H1 (cell line): ENCODE measurements at places on chromosomes 3 and 15. TPM values are rescaled to one million over a fixed set of nuclear protein-coding genes. Genes with fewer than 3 reads are reported as not detected.

DNA sequence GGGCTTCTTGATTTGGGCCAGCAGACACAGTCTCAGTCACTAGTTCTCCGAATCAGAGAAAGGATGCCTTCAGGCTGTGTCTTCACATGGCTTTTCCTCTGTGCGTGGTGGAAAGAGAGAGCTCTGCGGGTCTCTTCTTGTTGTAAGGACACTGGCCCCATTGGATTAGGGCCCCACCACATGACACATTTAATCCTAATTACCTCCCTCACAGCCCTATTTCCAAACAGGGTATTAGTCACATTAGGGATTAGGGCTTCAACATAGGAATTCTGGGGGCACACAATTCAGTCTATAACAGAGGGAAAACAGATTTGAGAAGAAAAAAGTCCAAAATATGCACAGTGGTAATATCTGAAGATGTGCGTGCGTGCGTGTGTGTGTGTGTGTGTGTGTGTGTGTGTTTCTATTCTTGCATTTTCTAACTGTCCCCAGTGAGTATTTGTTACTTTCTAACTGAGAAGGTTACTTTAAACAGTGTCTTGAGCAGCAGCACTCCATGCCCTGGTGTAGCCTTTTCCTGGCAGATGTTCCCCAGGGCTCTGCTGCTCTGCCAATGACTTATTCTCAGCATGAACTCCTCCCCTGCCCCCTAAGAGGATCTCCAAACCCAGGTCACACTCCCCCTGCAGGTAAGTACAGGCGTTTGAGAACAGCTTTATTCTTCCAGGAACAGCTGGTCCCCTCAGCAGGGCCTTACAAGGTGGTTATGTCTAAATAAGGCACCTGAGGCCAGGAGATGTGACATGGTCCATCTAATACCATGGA, 72.9 kb downstream of the RPL39L start:
- peak; percentile 64 for DNase-seq

GRCh38 chr3:123271466-123272159, 69.9 kb downstream of the SEC22A start:
- no peak for DNase-seq

DNA sequence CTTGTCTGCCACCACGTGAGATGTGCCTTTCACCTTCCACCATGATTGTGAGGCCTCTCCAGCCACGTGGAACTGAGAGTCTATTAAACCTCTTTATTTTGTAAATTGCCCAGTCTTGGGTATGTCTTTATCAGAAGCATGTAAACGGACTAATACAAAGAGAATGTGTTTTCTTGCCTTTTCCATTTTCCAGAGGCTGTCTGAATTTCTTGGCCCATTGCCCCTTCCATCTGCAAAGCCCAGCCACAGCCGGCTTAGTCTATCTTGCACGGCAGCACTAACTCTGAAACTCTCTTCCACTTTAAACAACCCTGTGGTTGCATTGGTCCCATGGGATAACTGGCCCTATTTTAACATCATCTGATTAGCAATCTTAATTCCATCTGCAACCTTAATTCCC, 215.3 kb downstream of the LRTM1 start:
- no peak for DNase-seq

- DNase-seq = no peak
These were observed 12.6 kb downstream of the FAM107A start for GRCh38 chr3:58564456-58565160.

- DNase-seq = no peak
These were observed 5.7 kb upstream of the DYNLT2B start for GRCh38 chr3:196323691-196324090.

DNA sequence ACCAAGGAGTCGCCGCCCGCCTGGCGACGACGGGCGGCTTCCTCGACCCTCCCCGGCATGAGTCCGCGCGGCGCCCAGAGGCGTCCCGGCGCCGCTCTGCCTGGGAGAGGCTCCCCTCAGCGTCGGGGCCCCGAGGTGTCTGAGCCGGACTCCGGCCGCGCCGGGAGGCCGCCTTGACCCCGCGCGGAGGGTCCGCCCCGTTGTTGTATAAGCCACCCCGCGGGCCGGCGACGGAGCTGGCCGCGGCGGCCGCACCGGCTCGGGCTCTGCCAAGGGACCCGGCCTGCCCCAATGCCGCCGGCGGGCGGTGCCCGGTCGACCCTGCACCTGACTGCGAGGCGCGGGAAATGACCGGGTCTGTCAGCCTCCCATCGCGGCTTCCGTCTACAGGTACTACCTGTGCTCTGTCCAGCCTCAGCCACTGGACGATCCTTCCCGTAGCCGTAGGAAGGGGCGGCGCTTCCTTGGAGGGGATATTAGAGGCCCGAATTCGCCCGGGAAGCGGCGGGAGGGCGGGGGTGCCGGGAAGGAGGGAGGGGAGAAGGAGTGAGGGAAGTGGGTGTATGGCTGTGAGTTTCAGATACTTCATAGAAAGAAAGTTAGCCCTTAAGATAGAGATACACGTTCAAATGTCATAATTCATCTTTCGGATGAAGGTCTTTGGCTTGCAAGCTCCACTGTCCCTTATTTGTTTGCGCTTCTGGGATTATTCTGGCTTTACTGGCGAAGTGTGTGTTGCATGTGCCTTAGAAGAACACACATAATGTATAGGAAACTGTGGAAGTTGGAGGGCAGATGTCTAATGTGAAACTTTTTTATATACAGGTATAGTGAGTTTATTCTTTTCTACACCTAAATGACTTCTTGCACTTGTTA, 620 bp downstream of the ABHD5 start:
- DNase-seq = peak; percentile 83

DNA sequence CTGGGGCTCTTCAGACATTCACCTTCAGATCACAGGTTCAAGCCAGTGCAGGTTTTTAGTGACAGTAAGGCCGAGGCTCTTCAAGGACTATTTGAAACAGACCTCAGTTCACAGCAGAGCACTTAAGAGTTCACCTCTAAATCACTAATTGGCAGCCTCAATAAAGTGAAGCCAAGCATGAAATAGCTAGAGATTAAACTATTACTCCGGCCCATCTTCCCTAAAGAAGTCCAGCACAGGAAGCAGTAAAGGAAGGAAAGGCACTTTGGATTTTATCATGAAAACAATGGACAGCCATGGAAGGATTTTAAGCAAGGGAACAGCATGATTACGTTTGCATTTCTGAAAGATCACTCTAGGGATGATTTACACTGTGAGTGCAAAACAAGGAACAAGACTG, 27.6 kb upstream of the ARL6 start:
- no peak for DNase-seq

DNA sequence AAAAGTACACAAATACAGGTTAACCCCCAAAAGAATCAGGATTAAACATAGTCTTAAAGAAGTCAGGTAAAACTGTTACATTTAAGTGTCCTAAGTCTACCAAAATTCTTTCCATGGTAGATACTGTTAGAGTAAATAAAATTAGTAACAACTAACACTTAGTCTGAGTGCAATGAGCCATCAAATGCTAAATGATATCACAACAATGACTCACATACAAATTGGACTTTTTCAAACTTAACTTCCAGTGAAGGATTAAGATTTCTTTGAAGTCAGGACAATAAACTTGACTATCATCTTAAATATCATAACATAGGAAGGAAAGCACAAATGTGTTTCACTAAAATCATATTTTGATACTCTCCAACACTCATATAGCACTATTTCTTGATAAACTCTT, 43.9 kb downstream of the ZNF148 start:
- no peak for DNase-seq

DNA sequence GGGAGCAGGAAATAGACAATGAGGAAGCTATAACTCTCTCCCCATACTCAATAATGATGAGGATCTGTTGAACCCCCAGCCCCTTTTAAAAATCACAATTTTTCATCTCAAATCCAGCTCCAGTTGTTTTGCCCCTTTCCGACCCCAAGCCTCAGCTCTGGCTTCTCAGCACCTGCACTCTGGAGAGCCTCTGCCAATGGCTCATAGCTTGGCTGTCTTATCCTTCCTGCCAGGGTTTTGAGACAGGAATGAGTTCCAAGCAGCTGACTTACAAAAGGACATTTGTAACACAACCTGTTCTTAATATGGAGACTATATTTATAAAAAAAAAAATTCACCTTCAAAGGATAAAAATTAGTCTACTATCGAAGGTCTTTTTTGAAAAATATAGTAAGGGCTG, 105.9 kb upstream of the NEDD4 start:
- DNase-seq = no peak

DNA sequence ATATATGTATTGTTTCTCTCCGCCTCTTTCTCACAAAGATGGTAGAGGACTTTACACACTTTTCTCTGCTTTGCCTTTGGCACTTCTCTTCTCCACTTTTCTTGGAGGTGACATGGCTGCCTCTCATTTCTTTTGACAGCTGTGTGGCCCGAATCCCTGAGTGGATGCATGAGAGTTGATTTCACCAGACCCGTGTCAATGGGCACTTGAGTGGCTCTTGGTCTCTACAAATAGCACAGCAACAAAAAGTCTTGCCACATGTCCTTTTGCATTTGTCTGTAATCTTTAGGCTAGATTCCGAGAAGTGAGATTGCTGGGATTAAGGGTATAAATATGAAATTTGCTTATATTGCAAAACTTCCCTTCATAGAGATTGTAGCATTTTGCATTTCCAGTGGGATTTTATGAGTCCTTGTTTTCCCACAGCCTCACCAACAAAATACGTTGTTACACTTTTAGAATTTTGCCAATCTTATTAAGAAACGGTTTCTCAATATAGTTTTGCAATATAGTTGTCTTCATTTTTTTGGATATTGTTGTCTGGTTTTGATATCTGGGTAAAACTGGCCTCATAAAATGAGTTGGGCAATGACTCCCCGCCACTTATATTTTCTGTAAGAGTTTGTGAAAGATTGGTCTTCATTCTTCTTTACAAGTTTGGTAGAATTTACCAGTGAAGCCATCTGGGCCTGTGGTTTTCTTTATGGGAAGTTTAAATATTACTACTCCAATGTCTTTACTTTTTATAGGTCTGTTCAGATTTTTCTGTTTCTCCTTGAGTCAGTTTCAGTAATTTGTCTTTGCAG, 5.2 kb upstream of the TRPM1 start:
- DNase-seq = no peak

DNA sequence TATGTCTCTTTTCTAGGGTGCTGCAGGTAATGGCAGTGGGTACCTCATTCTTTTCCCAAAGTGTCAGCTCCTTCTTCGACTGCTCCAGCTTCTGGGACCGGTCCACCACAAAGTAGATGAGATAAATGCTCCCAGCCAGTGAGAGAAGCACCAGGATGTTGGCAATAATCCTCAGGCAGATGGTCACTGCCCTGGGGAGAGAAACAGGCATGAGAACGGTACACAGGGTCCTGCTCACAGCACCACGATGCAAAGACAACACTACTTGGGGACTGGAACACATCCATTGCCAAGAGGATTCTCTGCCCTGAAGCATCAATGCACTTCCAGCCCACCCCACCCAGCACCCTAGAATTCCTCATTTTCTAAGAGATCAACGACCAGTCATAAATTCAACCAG, 22.4 kb downstream of the TMC3 start:
- no peak for DNase-seq

- no peak for DNase-seq
These were observed 252.7 kb downstream of the EPHA3 start for GRCh38 chr3:89360156-89360555.

DNA sequence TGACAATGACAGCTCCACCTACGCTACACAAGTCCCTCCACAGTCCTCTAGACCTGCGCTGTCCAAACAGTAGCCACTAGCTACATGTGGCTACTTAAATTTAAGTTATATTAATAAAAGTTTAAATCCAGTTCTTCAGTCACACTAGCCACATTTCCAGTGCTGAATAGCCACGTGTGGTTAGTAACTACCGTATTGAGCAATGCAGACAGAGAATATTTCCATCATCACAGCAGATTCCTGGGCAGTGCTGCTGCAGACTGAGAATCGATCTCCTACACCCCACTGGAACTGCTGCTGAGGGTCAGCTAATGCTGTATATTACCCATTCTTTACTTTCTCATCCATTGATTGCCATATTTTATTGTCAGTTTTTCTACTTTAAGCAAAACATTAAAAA, 40.9 kb downstream of the HDC start:
- DNase-seq = no peak

- no peak for DNase-seq
These were observed 4.3 kb downstream of the PRKCI start for GRCh38 chr3:170226426-170226960.

DNA sequence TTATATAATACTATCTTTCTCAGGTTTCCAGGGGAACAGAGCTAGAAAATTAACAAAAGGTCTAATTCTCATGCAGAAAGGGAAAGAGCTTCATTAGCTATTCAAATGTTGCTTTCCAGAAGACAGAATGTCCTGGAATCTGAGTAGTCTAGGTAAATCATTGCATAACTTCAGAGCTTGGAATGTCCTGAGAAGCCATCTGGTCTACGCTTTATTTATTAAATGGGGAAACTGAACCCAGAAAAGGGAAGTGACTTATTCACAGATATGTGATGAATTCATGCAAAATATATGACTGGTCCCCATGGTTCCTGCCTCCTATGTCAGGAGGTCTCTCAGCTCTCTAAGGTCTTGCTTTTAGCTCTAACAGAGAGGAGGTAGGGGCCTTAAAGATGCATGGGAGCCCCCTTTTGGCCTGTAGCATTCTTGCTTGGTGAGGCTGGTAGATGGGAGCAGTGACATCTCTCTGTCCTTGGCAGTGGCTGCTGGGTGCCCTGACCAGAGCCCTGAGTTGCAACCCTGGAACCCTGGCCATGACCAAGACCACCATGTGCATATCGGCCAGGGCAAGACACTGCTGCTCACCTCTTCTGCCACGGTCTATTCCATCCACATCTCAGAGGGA, 99.2 kb downstream of the CEMIP start:
- no peak for DNase-seq

- no peak for DNase-seq
These were observed 85.0 kb downstream of the CLSTN2 start for GRCh38 chr3:140019946-140020345.

ULK4 gene
- total RNA-seq = 8.8 and 10.8 TPM in 2 replicates

PTH1R gene
- total RNA-seq = 0.21 and 1.5 TPM in 2 replicates

MCTP2 gene
- total RNA-seq = 3.2 and 3.4 TPM in 2 replicates

CYP8B1 gene
- total RNA-seq = not detected in 2 replicates

CFAP92 gene
- 2.0 and 2.4 TPM in 2 replicates for total RNA-seq

USP3 gene
- total RNA-seq = 10.8 and 15.5 TPM in 2 replicates

TBC1D2B gene
- total RNA-seq = 15.4 and 19.5 TPM in 2 replicates

THPO gene
- total RNA-seq = 0.40 and 1.2 TPM in 2 replicates

LINGO1 gene
- 56.4 and 57.1 TPM in 2 replicates for total RNA-seq

VEPH1 gene
- total RNA-seq = 10.9 and 18.3 TPM in 2 replicates
